Gastrocnemius medialis (tissue), 4 donors: ENCODE measurements at places on chromosomes 1 and 21.

- H3K36me3 ChIP-seq, result no peaks in the 10 kb centered on the region
- H3K4me3 ChIP-seq, result no peak overlapping the region
- no peak for DNase-seq
Observed at GRCh38 chr1:232034556-232034955, 408.0 kb downstream of the DISC1 start.

DNA sequence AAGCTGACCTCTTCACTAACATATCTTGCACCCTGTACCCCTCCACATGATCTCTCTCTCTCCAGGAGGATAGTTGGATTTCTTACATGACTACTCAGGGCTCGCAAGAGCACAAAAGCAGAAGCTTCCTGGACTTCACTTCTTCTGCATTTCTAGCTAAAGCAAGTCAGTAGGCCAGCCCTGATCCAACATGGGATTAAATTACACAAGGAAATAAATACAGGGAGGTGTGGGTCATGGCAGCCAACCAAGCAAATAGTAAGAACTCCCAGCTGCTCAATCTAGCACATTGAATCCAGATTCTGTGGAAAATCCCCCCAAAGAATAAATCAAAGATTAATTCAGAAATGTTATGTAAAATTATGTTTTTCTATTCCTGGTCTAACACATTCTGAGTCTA lies 33.3 kb downstream of the KLHDC7A start:
- no peaks in the 10 kb centered on the region for H3K4me1 ChIP-seq
- no peaks in the 10 kb centered on the region for H3K36me3 ChIP-seq
- H3K27ac ChIP-seq, result no peak overlapping the region
- no peak overlapping the region for H3K4me3 ChIP-seq
- DNase-seq, result no peak

GRCh38 chr1:28171246-28171645 lies 5.2 kb downstream of the PTAFR start:
- peaks cover 12% of the 10 kb centered on the region for H3K4me1 ChIP-seq
- DNase-seq, result no peak
- H3K27me3 ChIP-seq, result no peaks in the 10 kb centered on the region

DNA sequence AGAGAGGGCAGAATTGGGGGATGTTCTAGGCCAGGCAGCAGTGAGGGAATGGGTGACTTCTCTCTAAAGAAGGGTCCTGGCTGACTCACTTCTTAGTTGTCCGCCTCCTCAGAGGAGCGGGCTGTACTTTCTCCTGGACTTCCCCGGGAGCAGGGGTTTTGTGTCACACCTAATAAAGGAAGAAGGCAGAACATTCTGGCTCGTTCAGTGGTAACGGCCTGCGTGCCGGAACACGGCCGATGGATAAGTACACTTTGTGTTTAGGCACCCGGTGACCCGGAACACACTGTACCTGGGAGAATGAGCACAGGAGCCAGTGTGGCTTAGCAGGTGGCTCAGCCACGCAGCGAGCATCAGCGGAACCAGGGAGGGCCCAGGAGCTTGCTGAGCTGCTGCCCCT lies 84.7 kb downstream of the FBXO2 start:
- no peak overlapping the region for H3K4me3 ChIP-seq
- no peaks in the 10 kb centered on the region for H3K4me1 ChIP-seq
- H3K27ac ChIP-seq, result no peak overlapping the region
- H3K27me3 ChIP-seq, result peaks cover 8% of the 10 kb centered on the region
- DNase-seq, result no peak
- H3K36me3 ChIP-seq, result no peaks in the 10 kb centered on the region
